G401 (cell line): ENCODE measurements at places on chromosomes 4 and X. TPM values are rescaled to one million over a fixed set of nuclear protein-coding genes. Genes with fewer than 3 reads are reported as not detected.

GRCh38 chr4:139245590-139245989, 34.4 kb downstream of the MGARP start:
- DNase-seq = no peak

DNA sequence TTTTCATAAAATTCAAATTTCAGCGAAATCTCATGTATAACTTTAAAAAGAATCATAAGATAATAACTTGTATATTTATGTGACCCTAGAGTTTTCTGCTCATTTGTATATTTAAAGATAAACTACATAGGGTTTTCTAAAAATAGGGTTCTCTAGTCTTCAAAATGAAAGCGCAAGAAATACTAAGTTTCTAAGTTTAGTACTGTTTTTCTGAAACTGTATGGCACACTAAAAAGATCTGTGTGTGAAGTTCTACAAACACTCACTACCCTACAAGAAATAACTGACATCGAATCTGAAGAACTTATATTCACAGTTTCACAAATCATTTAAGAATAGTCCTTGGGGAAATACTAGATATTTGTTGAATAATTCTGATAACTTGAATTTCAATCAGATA, 38.7 kb upstream of the NDST4 start:
- DNase-seq = no peak

GRCh38 chr4:184306470-184306869, 88.8 kb upstream of the ENPP6 start:
- DNase-seq = no peak

GRCh38 chr4:156884183-156884582, 87.4 kb downstream of the PDGFC start:
- no peak for DNase-seq

RENBP gene
- 7.1 and 8.4 TPM in 2 replicates for total RNA-seq

DNA sequence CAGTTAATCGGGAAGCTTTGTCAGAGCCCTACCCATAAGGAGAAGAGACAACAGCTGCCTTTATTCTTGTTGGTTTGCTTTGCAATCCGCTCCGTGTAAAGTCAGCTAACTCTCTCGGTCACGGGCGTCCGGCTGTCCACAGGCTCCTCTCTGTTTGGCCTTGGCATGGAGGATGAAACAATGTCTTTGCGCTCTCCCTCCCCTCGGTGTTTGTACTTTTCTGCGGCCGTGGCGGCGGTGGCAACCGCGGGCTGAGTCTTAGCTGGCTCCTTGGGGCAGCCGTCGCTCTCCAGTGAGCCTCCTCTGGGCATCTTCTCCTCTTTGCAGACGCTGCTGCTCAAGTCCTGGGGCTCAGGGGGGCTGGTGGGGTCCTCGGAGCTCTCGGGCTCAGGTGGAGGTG, 10.6 kb upstream of the IRAK1 start:
- no peak for DNase-seq

DNA sequence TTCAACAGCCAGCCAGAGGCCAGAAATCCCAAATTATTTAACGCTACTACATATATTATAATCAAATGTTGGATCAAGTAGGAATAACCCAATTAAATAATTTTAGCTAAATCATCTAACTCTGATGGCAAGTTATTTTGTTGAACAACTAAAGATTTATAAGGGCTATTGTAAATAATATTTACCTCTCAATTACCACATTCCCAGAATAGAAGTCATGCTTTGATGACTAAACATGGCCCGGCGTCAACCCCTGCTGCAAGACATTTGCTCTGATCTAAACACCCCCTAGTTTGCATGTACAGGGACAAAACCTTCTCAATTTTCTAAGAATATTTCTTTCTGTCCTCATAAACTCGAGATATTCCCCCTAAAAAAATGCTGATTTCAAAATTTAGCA, 14.2 kb downstream of the VEGFC start:
- DNase-seq = no peak

DNA sequence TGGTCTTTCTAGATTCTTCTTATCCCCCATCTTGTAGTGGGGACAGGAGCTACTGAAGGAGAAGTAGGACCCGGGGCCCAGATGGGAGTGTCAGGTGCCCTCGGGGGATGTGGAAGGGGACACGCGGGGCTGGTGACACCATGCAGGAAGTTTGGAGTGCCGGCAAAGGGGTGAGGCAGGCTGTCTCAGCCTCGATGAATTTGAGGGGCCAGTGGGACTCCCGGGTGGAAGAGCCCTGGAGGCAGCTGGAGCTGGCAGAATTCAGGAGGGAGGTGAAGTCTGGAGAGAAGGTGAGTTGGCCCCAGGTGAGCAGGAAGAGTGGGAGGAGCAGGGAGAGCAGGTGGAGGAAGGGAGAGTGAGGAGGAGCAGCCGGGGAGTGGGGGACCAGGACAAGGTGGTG, 101.7 kb downstream of the CPZ start:
- DNase-seq = no peak

GRCh38 chr4:185341841-185342240, 53.9 kb downstream of the LRP2BP start:
- no peak for DNase-seq

DNA sequence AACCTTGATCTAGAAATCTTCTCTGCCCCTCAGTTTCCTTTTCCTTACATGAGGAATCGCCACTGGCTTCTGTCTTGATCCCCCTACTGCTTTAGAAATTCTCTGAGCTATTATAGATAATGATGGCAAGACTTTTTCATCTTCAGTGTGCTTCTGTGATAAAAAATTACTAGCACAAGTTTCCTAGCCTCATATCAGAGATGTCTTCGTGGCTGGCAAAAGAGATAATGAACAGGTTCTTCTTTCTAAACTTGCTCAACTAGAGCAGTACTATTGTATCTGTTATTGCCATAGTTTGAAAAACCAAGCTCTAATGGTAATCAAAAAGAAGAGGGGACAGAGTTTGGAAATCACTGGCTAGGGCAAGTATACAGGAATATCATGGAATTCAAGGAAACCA, 4.1 kb upstream of the PDGFC start:
- DNase-seq = no peak

ZNF81 gene
- total RNA-seq = 0.49 and 1.4 TPM in 2 replicates

DNA sequence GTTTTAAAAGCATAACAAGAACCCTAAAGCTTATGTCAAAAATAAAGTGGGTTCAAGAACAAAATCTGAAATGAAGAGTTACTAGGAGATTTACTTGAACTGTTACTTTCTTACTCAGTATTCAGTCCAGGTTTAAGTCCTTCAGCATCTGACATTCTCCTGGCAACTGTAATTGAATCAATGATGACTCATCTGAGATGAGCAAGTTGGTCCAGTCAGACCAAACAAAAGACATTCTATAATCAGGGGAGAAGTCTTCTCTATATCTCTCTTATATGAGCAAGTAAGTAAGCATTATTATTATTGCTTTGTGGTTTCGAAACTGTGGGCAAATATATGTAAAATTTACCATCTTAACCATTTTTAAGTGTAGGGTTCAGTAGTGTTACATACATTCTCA, 34.6 kb downstream of the MAP9 start:
- DNase-seq = no peak

PSMD10 gene
- 71.7 and 79.4 TPM in 2 replicates for total RNA-seq

ARAF gene
- 5.8 and 8.2 TPM in 2 replicates for total RNA-seq

- peak; percentile 47 for DNase-seq
Measured at GRCh38 chr4:147984065-147984777, 252.3 kb downstream of the ARHGAP10 start.

GRCh38 chrX:17680732-17681413, 56.4 kb upstream of the SCML1 start:
- DNase-seq = no peak

TCEAL6 gene
- total RNA-seq = not detected in 2 replicates

DNA sequence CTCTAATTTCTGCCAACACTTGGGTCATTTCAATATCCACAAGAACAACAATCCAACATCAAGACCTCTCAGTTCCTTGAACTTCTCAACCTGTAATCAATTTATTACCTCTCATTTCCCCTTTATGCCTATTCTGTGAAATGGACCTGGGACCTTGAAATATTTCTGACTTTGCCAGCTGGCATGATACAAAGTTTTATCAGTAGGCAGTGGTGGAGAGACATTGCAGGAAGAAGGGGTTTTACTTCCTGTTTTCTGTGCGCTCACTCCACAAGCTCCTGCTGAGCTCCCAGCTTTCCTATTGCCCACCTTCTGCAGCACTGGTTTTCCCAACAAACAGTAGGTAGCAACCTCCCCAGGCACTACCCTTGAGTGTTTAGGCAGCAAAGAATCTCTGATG, 3.5 kb upstream of the ARHGEF6 start:
- DNase-seq = no peak

GRCh38 chrX:55098691-55099090, 9.9 kb downstream of the PAGE2 start:
- no peak for DNase-seq

CITED1 gene
- 0.58 and 4.3 TPM in 2 replicates for total RNA-seq

CYLC1 gene
- not detected in 2 replicates for total RNA-seq

CRMP1 gene
- 1.4 TPM in 1 of 2 replicates, not detected in the other for total RNA-seq

GRCh38 chr4:118397623-118397979, 44.8 kb upstream of the PRSS12 start:
- DNase-seq = no peak

YIPF7 gene
- not detected in 2 replicates for total RNA-seq

GRCh38 chr4:57265831-57266582, 155.8 kb upstream of the IGFBP7 start:
- DNase-seq = no peak

ATOH1 gene
- not detected in 2 replicates for total RNA-seq

- DNase-seq = no peak
Measured at GRCh38 chrX:130111220-130112154, 1.2 kb upstream of the ELF4 start.

DNA sequence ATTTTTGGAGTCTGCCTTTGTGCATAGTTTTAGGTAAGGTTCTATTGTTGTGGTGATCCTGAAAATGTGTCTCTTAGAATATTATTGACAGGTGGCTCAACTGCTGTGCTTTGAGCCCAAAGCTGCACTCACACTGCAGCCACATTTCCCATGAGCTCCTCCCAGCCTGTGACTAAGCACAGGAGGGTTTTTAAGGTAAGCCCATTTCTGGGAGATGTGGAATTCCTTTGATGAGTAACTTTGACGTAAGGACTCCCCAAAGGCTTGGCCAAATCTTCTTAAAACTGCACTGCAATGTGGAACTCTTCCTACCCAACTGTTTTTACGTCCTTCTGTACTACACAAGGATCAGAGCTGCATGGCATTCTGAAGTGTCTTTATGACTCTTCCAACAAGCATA, 20.0 kb upstream of the TMPRSS11A start:
- DNase-seq = no peak

- DNase-seq = no peak
Measured at GRCh38 chr4:100288811-100289529, 98.7 kb upstream of the DDIT4L start.

DNA sequence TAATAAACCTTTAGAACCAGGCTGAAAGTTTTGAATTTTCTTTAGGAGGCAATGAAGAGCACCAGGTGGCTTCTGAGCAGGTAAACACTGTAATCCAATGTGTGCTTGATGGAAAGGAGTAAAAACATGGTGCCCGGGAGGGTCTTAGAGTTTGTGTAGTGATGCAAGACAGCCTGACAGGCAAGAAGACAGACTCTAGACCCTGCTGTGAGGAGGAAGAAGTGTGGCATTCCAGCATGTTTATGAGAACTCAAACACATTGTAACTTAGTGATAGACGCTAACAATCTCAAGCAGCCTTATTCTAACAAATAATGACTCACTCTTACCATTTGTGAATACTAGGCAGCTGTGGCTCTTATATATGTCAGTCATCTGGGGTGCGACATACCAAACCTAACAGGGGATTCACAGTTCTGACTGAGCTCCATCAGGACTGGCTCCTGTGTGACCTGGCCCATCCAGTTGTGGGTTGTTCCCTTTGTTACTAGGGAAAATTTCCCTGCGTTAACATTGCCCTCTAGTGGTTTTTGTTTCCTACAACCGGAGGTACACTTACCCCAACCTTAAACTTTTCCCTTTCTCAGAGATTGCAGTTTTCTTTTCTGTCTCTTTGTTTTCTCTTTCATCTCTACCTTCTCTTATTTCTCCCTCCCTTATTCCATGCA, 53.8 kb downstream of the VSIG4 start:
- DNase-seq = peak; percentile 11

DNA sequence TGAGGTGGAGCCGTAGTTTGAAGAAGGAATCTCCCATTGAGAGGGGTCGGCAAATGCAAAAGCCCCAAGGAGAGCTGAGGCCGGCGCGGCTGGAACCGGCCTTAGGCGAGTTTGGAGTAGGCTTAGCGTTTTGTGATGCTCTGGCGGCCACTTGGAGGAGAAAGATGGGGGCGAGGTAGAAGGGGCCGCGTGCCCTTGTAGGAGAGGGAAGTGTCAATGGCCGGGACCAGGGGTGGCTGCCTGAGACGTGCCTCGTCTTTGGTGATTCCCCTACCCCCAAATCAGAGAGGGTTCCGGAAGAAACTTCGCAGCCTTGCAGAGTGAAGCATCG, 11.7 kb downstream of the MSX1 start:
- DNase-seq = no peak

DNA sequence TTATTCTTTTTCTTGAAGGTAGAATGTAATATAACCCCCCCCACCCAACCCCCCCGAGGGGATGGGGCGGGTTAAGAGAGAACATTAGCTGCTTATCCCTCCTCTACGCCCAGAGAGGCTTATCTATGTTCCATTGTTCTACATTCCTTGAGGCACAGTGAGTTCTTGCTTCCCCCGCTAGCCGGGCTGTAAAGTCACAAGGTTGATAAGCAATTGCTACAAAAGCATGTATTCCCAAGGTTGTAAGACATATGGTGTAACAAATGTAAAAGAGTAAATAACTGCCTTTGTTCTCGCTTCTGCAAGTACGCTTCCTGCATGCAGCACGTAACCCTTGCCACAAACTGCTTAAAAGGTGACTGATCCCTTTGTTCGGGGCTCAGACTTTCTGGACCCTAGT, 8.2 kb downstream of the DCAF8L2 start:
- DNase-seq = no peak

GRCh38 chr4:182923796-182924340, 6.7 kb upstream of the DCTD start:
- no peak for DNase-seq

GRCh38 chr4:119729835-119730670, 101.4 kb upstream of the PDE5A start:
- no peak for DNase-seq

NEIL3 gene
- 4.0 and 4.7 TPM in 2 replicates for total RNA-seq

GRCh38 chrX:86002076-86002896, 45.1 kb downstream of the CHM start:
- no peak for DNase-seq

DNA sequence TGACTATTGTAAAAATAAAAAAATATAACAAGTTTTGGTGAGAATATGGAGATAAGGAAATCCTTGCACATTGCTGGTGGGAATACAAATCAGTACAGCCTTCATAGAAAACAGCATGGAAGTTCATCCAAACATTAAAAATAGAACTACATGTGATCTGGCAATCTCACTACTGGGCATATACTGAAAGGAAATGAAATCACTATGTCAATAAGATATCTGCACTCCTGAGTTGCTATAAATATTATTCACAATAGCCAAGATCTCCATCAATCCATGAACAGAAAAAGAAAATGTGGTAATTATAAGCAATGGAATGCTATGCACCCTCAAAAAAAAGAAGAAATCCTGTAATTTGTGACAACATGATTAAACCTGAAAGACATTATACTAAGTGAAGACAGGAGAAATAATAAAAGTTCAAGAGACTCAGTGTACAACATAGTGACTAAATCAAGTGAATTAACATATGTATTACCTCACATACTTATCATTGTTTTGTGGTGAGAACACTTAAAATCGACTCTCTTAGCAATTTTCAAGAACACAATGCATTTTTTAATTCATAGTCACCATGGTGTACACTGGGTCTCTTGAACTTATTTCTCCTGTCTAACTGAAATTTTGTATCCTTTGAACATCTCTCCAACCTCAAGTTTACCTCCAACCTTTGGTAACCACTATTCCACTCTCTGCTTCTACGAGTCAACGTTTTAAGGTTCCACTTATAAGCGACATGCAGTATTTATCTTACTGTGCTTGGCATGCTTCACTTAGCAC, 1703.7 kb upstream of the AGA start:
- DNase-seq = no peak

UGT2B11 gene
- total RNA-seq = not detected in 2 replicates
